NK-92 treated with Interleukin-12 subunit alpha and Interleukin-12 subunit beta, amount 100 ng/mL, for 24 hours (cell line): ENCODE measurements at places on chromosomes 1 and 21.

DNA sequence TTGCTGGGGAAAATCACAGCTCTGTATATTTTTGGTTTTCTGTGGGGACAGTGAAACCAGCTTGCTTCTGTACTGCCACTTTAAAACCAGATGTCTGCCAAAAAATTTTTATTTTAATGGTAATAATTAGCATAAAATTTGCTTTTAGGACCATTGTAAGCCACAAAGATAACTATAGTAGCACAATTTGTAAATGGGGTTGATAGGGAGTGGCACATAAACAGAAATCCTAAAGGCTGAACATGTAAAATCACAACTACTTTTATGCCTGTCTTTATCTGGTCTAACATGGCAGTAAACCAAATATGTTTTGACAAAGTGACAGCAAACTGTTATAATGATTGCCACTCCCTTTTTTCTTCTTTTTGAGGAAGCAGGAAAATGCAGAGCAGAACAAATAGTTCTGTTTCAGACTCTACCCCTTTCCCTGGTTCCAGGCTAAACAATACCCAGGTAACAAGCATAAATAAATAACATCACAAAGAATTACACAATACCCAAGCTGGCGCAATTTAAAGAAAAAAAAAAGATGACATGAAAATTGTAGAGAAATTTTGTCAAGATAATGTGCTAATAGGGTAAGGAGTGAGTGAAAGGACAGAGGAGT is 24.0 kb upstream of the CCDC181 start:
- DNase-seq: no peak

GRCh38 chr1:211761400-211761799 is 69.2 kb downstream of the LPGAT1 start:
- DNase-seq: no peak

GRCh38 chr1:117659550-117660270 is 53.9 kb downstream of the TENT5C start:
- DNase-seq: peak; percentile 48

- no peak for DNase-seq
Observed at GRCh38 chr1:58502519-58502918, 44.0 kb downstream of the OMA1 start.

GRCh38 chr1:24248859-24249258 is 61.8 kb upstream of the IFNLR1 start:
- no peak for DNase-seq

DNA sequence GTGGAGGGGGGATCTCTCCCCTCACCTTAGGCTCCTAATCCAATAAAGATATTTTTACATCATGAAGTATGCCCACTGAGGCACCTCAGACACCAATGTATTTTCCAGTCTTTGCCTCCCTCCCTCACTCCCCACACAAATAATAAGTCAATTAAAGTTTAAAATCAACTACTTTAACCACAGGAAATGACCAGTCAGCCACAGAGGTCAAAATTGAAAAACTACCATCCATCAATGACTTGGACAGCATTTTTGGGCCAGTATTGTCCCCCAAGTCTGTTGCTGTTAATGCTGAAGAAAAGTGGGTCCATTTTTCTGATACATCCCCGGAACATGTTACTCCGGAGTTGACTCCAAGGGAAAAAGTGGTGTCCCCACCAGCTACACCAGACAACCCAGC is 70.6 kb upstream of the DYNLT5 start:
- DNase-seq: no peak
